ENCODE measurements at places on chromosomes 12 and 14. TPM values are rescaled to one million over a fixed set of nuclear protein-coding genes. Genes with fewer than 3 reads are reported as not detected.

DNA sequence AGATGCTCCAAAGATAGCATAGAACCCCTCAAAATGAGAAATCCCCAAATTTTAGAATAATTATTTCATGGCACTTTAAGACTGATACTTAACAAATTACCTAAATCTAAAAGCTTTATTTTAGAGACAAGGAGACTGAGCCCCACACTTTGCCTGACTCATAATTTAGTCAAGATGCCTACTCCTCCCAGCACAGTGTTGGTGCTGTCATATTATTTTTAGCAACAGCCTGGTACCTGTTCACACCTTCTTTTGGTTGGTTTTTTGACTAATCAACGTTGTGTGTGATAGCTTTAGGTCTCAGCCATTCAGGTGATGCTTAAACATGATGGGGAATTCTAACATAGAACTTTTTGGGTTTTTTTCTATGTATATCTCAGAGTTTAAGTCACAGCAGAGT, 120.2 kb downstream of the SEC23A start:
- no peak for DNase-seq

GRCh38 chr14:77580964-77581505, 35.4 kb downstream of the SPTLC2 start:
- DNase-seq: no peak

GRCh38 chr12:6181583-6182278, 18.5 kb upstream of the CD9 start:
- DNase-seq: no peak

GRCh38 chr12:109591041-109591440, 17.4 kb downstream of the MVK start:
- DNase-seq: no peak

- no peak for DNase-seq
Observed at GRCh38 chr14:37438444-37438843, 156.6 kb downstream of the FOXA1 start.

GRCh38 chr12:15544589-15544988, 222.3 kb downstream of the PTPRO start:
- DNase-seq: no peak

DNA sequence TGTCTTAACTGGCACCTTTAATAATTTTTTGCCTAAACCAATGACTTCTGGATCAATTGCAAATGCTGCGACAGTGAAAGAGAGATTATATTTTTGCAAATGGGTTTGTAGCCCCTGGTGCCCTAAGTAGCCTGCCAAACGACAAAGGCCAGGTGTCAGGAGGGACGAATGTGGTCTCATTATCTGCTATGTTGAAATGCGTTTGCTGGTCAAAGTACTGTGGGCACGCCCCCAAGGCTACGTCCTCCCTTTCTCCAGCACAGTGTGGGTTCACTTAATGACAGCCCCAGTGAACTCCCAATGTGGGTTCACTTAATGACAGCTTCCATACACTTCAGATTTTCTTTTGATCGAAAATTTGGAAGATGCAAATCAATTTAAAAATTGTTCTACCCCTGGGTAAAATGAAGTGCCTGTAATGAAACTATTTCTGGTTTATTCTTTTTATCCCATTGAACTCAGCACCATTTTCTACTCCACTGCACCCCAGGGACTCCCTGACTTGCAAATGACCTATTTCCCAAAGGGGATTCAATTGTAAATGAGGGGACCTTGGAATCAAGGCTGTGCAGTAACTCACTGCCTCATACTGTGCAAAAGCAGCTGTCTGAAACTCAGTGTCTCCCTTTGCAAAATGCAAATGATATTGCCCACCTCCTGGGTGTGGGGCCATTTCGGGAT, 1.4 kb downstream of the SERPINA11 start:
- no peak for DNase-seq

DNA sequence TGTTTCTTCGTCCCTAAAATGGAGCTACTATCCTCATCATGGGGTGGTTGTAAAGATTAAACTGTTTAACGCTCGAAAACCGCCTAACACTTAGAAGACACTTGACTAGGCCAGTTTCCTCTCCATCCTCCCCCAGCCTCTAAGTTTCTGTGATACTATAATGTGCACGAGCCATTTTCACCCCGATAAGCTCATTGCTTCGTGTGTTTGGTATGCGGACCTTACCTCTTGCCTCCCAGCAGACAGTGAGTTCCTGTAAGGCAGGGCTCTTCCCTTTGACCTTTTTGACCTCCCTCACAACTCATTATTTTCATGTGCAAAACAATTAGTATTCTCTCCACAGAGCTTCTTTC, 499 bp upstream of the GXYLT1 start:
- DNase-seq: no peak

- no peak for DNase-seq
Observed at GRCh38 chr14:99267837-99268781, 3.9 kb downstream of the BCL11B start.

DNA sequence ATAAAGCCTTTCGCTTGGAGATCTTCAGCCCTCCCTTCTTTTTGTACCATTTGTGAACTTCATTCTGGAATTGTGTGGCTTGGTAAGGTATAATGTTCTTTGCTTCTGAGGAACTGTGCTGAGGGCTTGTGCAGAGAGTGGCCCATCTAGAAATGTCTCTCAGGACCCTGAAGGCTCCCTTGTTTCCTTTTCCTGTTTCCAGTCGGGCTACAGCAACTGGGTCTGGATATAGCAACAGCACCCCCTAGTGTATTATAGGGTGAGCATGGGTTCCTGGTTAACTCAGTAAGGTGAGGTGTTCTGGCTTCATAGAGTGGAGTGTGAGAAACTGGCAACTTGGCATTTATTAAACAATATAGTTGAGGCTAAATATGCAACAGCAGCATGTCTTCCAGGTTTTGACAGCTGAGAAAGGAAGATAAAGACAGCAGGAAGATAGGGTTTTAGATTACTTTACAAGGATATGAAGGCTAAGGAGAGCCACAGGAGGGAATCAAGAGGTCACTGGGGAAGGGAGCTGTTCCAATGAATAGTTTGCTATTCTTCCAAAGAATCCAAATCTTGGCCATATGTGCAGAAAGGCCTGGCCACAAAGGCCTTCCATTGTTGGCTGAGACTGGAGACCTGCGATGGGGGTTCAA, 49.1 kb upstream of the RNU6-8 start:
- DNase-seq: no peak

GRCh38 chr14:103552011-103552845, 10.2 kb downstream of the BAG5 start:
- DNase-seq: peak; percentile 20

DNA sequence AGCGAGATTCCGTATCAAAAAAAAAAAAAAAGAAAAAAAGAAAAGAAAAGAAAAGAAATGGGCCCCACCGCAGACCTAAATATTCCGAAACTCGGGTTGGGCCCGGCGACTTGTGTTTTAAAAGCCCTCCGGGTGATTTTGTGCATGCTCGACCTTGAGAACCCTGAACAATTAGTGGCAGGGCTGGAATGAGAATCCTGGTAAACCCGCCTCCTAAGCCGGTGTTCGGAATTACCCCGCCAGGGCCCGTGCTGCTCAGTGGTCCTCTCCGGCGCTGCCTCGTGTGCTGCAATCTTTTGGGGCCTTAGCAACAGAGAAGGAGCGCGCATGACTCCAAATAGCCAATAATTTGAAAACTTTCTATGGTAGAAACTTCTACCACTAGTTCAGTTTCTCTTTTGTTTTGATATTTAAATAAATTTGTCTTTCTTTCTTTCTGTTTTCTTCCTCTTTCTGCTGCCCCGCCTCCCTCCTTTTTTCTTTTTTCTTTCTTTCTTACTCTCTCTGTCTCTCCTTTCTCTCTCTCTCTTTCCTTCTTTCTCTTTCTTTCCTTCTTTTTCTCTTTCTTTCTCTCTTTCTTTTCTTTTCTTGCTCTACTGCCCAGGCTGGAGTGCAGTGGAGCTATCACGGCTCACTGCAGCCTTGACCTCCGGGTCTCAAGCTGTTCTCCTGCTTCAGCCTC, 1.5 kb upstream of the GALNT6 start:
- DNase-seq: no peak

DNA sequence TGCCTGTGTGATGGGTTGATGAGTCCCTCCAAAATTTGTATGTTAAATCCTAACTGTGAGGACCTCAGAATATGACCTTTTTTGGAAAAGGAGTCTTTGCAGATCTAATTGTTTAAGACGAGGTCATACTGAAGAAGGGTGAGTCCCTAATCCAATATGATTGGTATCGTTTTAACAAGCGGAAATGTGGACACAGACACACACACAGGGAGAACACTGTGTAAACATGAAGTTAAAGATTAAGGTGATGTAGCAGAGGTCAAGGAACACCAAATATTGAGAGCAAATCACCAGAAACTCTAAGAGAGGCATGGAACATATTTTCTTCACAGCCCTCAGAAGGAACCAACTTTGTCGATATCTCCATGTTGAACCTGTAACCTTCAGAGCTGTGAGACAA, 1106.7 kb downstream of the SLC6A15 start:
- DNase-seq: no peak

- DNase-seq: no peak
Observed at GRCh38 chr14:87613881-87614280, 379.1 kb downstream of the GALC start.

DNA sequence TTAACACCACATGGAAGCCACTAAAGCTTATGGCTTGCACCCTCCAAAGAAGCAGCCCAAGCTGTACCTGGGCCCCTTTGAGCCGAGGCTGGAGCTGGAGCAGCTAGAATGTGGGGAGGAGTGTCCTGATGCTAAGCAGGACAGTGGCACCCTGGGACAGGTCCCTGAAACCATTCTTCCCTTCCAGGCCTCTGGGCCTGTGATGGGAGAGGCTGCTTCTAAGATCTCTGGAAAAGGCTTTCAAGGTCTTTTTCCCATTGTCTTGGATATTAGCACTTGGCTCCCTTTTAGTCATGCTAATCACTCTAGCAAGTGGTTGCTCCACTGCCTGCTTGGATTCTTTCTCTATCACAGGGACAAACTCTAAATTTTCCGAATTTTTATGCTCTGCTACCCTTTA, 40.9 kb downstream of the OSBPL8 start:
- no peak for DNase-seq

DNA sequence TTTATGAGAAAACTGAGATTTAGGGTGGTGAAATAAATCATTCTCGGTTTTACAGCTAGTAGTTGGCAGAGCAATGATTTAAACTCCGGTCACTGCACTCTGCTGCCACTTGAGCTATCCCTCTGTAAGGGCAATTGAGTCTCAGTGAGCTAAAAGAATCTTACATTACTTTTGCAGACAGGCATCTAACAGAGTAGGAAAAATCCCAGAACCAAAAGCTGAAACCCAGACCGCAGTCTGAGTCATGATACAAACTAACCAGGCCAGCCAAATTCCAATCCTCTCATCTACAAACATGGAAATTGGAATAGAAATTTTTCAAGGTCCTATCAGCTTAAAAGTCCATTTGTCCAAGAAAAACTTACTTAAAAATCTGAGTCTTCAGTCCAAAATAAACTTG, 73.7 kb downstream of the ANKS1B start:
- no peak for DNase-seq

GRCh38 chr12:109600481-109600880, 26.9 kb downstream of the MVK start:
- DNase-seq: no peak

DNA sequence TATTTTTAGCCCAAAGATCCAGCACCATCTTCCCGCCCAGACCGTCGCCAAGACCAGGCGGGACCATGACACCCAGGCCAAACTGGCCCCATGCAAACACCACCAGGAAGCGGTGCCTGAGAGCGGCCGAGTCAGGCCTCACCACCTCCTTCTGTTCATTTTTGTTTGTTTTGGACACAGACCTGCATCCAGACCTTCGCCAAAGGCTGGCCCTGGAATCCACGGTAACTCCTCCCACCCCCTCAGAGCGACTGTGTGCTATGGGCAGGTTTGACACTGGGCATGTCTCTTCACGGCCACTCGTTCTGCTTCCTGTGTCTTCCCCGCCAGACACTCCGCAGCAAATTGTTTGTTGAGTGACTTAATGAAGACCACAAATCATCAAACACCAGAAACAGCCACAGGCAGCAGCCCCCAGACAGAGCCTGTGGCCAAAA, 47.1 kb downstream of the NCOR2 start:
- DNase-seq: peak; percentile 79

DNA sequence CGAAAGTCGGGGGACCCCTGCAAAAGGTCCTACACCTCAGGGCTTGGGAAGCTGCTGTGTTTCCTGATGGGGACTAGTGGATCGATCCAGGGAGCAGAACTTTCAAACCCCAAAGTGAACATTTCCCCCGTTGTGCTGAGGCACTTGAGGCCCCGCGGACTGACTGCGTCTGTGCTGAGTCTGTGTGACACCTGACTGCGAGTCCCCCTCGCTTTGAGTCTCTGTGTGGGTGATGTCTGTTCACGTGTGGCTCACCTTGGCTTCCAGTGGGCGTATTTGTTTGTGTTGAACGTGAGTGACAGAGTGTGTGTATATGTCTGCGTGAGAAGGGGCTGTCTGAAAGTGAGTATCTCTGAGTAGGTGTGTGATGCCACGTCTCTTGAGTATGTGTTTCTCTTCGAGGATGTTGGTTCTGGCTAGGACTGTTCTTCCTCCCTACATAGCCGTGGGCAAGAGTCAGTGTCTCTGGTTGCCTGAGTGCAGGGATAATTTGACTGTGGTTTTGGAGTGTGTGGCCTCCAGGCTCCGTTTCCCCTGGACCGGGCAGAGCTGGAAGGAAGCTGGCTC, 1.3 kb downstream of the TEAD4 start:
- no peak for DNase-seq

The ERP27 gene
- total RNA-seq: 267 TPM

The PTPRO gene
- not detected for total RNA-seq

The TCL1B gene
- not detected for total RNA-seq

The SCAF11 gene
- total RNA-seq: 74.2 TPM

The KRT85 gene
- total RNA-seq: not detected

The MANSC4 gene
- total RNA-seq: not detected
